ENCODE measurements at places on chromosomes 11 and 22.

- no peak for DNase-seq
Measured at GRCh38 chr11:74686792-74687191, 44.4 kb downstream of the CHRDL2 start.

DNA sequence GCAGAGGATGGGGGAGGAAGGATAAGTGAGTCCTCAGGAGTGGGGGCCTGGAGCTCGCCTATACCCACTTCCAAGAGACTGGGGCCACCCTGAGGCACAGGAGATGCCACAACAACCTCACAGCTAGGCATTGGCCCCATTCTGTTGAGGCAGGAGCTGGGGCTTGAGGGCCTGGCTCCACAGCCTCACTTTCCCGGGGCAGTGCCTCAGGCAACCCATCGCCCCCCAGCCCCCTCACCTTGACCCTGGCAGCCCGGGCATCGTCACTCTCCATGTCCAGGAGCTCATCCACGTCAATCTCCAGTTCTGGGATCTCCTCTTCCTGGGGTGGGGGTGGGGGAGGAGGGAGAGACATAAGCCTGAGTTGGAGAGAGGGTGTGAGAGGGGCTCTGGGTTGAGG is 1.8 kb downstream of the PPP1R14B start:
- no peak for DNase-seq

- DNase-seq = no peak
Measured at GRCh38 chr11:126352934-126353801, 2.3 kb upstream of the ST3GAL4 start.

GRCh38 chr11:123034597-123034996 is 27.3 kb downstream of the HSPA8 start:
- DNase-seq = no peak
